Activated T-cell treated with anti-CD3 and anti-CD28 coated beads for 4 hours (primary cell): ENCODE measurements at places on chromosomes 3 and 15.

GRCh38 chr3:59771768-59772181 lies 722.0 kb upstream of the CFAP20DC start:
- no peak for DNase-seq

- no peak for DNase-seq
These were observed 341.8 kb upstream of the SATB1 start for GRCh38 chr3:18766974-18767373.

DNA sequence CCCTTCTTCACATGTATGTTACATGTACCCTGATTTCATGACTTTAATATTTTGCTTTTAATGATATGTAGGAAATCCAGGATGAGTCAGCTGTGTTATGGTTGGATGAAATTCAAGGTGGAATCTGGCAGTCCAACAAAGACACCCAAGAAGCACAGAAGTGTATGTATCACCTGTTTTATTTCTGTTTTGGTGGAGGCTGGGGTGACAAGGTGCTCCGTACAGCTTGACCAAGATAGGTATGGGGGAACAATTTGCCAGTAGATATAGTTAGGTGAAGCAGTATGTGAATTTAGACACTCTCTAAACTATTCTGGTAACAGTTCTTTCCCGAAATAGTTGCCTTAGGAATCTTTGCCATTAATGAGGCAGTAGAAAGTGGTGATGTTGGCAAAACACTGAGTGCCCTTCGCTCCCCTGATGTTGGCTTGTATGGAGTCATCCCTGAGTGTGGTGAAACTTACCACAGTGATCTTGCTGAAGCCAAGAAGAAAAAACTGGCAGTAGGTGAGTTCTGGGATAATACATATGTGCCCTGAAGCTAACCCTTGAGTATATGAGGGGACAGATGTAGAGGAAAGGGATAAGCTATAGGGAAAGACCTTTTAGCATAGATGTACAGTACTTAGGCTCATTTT lies 63.7 kb upstream of the CRTC3 start:
- no peak for DNase-seq

GRCh38 chr3:65953881-65954733 lies 84.6 kb downstream of the MAGI1 start:
- DNase-seq = no peak

GRCh38 chr3:82002986-82003642 lies 241.7 kb upstream of the GBE1 start:
- no peak for DNase-seq

- DNase-seq = peak; percentile 78
These were observed 8.1 kb downstream of the PPM1M start for GRCh38 chr3:52253314-52254304.

- no peak for DNase-seq
These were observed 14.9 kb upstream of the GRM2 start for GRCh38 chr3:51691949-51692348.

GRCh38 chr3:173825730-173826129 lies 428.2 kb downstream of the NLGN1 start:
- DNase-seq = no peak

DNA sequence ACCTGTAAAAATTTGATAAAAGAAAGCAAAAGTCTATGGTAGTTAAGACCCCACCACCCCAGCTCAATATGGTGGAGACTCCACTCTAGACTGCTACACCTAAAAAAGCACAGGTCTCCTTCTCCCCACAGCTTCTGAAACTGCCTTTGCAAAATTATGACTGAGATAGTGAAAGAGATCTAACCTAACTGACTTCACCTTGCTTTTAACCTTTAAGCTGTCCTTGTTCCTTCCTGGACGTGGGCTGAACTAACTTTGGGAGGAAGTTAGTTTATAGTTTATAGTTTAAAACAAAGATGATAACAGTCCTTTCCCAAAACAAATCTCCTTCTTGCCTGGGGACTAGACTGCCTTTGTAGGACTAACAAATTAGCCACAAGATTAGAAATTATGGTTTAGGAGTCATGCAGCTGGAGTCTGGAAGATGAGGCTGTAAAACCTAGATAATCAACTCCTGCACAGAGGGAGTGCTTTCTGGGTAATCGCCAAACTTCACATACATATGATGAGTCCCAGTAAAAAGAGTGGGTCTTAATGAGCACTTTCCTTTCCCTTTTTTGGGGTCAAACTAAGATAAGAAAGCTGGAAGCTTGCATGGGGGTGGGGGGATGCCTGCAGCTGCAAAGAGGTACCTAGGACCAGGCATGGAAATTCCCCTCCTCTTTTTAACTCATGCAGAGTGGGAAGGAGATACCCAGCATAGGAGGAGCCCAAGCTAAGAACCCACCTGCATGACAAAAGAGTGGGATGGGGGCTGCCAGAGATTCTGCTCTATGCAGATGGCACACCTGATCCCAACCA lies 17.5 kb downstream of the CCR8 start:
- no peak for DNase-seq

GRCh38 chr3:58835086-58835485 lies 168.5 kb upstream of the FAM3D start:
- DNase-seq = no peak

- no peak for DNase-seq
These were observed 9.3 kb downstream of the WWTR1 start for GRCh38 chr3:149648525-149648924.

DNA sequence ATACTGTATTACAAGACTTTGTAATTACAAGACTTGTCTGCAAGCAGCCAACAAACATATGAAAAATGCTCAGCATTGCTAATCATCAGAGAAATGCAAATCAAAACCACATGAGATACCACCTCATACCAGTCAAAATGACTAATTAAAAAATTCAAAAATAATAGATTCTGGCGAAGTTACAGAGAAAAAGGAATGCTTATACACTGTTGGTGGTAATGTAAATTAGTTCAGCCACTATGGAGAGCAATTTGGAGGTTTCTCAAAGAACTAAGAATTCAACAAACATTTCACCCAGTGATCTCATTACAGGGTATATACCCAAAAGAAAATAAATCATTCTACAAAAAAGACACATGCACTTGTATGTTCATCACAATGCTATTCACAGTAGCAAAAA lies 617.5 kb upstream of the CCDC54 start:
- no peak for DNase-seq

DNA sequence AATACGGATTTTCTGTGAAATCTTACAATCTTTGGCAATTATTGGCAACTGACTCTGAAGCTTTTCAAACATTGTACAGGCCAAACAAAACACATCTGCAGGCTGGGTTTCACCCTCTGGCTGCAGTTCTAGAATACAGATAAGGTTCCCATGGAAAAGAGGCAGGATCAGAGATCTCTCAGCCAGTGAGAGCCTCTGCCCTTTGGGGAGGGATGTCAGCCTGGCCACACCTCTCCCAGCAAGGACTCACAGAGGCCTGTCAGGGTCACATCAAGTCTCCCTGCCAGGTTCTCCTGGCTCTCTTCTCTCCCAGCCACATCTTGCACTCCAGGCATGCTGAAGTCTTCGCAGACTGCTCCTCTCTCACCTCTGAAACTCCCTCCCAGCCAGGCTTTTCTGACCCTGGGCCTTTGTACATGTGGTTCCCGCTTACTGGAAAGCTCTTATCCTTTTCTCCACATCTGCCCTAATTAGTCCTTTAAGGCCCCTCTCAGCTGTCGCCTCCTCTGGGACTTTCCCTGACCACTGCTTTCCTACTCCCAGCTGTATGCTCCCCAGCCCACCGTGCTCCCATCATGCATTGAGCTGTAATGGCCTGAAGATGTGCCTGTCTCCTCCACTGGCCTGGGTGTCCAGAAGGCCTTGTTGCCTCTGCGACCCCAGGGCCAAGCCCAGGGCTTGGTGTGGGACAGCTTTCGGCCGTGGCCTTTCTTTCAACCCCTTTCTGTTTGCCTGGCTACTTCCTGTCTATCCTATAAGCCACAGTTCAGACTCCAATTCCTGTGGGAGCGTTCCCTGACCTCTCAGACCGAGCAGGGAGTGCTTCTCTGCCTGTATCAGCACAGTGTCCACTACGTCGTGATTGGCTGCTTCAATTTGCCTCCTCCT lies 4.3 kb downstream of the RBP1 start:
- no peak for DNase-seq

GRCh38 chr3:35081899-35082298 lies 557.4 kb upstream of the ARPP21 start:
- DNase-seq = no peak

DNA sequence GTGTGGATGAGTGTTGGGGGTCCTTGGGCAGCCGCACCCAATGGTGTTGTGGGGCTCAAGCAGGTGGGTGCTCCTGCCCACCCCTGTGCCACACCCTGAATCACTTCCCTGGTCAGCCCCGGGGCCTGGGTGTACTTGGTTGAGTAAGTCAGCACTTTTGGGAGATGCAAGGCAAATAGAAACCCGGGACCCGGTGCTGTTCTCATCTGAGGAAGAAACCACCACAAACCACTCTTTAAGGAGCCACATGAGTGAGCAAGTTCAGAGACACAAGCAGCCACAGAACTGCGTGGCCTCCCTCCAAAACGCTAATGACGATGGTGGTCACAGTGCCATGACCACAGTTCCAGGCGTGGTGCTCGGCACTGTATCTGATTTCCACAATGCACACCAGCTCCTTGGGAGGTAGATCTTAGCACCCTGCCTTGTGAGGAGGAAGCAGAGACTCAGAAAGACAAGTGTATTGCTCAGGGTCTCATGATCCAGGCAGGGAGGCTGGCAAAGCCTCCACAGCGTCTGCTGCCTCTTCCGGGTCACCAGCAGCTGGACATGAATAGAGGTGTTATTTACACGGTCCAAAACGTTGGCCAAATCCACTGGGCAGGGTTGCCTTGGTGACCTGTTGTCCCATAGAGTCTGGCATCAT lies 118.2 kb upstream of the ALDH1A3 start:
- DNase-seq = no peak

DNA sequence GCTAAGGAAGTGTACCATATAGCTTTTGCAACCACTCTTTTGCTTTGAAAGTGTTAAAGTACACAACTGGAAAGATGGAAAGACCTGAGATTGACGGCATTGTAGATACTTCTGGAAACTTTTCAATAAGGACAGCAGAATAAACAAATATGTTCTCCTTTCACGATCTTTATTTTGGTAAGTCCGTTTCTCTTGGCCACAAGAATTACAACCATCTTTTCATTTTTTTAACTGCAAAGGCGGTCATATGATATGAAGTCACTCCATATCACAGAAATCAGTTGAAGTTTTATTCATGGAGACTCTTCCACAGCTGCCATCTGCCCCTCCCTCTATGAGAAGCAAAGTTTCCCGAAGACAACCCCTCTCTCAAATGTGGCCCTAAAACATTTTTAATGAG lies 303.4 kb upstream of the ICE2 start:
- DNase-seq = no peak

DNA sequence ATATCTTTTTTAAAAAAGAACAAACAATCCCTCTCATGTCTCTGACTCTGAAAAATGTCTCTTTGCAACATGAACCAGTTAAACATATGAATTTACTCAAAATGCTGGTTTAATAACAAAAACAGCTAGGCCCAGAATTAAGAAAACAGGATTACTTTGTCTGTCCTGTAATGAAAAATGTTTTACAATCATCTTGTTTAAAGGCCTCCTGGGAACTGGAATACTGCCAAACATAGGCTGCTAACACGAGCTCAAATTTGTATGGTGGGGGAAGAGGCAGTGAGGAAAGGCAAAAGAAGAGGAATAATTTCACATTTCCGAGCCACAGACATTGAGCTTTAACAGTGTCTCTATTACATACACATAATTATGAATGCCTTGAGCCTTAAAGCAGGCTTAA lies 61.7 kb upstream of the PPIB start:
- no peak for DNase-seq

DNA sequence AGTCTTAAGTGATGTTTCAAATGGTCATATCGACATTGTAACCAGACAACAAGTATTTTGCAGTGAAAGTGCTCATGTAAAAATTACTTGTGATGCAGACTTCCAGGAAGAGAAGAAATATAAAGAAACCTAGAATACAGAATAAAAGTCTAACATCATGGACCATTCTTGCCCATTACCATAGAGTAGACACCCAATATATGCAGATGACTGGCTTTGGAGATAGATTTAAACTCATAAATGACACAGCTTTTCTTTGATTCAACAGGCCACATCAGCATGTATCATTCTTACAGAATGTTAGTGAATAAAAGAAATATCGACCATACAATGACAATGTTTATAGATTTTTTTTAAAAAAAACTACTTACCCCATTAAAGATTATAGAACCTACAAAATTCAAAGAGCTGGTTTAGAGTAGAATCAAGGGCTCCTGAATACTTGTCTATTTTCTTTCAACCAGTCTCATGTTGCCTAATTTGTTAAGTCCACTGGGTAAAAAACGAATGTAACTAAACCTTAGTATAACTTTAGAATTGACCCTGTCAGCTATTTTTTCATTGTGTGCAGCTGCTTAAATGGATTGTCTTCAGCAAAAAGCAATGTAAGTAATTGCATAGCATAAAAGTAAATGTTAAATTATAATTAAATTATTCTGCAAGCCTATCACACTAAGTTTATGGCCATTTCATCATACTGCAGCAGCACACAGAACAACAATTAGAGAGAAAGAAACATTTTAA lies 268.7 kb upstream of the AGTR1 start:
- DNase-seq = no peak

GRCh38 chr3:160226026-160226907 lies 1.0 kb downstream of the C3orf80 start:
- DNase-seq = no peak

GRCh38 chr3:138060792-138061191 lies 50.8 kb downstream of the CLDN18 start:
- no peak for DNase-seq

DNA sequence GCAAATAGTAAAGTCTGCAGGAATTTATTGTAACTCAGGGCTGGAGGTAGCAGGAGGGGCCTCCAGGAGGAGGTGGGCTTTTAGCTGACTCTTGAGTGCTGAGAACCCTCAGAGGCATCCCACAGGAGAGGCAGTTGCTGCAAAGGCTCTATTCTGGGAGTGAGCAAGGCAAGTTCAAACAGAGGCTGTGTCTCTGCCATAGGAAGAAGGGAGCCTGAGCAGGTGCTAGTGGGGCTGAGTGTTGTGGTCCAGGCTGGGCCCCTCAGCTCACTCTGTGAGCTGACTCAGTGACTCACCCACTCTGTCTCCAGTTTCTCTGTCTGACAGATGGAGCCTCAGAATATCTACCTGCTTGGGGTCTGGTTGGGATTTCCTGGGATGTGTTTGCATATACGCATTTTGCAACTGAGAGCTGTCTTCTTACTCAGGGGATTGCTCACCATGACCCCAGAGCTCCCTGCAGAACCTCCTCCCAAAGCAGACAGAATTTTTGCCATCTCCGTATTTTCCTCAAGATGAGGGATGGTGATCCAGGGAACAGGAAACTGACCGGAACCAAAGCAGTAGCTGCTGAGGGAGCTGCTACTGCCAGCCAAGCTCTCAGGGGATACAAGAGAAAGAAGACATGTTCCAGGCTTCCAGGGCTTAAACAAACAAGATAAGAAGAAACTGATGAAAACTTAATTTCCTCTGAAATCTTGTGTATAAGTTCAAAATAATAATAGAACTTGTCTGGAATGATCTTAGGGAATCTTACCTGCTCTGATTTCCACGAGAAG lies 13.6 kb upstream of the NOX5 start:
- no peak for DNase-seq

GRCh38 chr3:29293421-29293820 lies 12.6 kb downstream of the RBMS3 start:
- DNase-seq = no peak
